ENCODE measurements at places on chromosomes 5 and 9.

DNA sequence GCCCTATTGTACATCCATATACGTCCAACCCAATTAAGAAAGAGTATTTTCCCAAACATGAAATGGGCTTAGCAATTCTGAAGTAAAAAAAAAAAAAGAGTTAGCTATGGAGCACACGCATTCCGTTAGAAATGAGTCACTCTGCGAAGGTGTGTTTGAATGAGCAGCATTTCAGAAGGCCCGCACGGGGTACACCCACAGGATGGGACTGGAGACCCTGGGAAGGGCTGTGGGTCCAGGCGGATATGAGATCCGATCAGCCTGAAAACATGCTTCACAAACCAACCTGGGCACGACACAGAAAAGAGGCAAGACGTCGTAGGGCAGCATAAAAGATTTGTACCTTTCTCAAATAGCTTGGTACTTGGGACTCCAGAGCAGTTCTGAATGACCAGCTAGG lies 173.9 kb upstream of the KLF9 start:
- no peak for DNase-seq

DNA sequence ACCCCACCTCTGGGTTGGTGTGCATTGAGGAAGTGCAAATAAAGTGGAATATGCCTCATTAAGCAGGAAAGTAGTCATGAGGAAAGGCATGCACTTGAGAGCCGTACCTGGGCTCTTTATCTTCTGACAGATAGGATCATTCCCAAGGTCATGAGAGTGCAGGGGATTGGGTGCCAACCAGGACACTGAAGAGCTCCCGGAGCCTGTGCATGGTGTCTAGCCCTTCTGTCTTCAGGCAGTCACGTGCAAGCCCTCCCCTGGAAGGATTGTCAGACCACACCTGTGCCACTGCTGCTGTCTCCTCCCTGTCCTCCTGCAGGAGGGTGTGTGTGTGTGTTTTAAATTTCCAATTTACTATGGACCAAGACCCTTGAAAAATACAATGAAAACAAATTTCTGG lies 69.6 kb downstream of the PDE8B start:
- no peak for DNase-seq

DNA sequence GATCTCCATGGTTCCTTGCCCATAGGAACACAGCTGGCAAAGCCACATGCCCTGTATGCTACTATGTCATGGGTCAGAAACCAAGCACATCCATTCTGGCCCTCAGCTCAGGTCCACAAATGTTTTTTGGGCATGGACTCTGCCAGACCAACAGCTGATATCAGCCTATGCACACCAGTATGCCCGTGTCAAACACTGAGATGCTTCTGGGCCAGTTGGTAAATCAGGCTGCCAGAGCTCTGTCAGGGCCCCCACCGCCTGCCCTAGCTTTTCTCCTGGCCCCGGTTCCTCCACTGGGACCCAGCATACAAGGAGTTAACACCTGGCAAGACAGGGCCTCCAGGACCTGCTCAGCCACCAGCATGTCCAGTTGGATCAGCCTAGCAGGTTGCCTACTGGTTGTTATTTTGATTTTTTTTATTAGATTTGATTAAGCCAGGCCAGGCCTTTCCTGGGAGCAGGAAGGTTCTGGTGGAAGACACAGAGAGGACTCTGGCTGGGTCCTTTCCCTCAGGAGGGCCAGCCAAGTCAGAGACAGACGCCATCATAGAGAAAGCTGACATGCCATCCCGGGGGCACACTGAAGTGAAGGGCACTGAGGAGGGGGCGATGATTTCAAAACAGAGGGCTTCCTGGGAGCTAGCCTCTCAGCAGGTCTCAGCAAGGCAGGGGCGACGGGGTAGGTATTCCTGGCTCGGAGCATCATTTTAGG lies 65.8 kb downstream of the TSTD2 start:
- no peak for DNase-seq

DNA sequence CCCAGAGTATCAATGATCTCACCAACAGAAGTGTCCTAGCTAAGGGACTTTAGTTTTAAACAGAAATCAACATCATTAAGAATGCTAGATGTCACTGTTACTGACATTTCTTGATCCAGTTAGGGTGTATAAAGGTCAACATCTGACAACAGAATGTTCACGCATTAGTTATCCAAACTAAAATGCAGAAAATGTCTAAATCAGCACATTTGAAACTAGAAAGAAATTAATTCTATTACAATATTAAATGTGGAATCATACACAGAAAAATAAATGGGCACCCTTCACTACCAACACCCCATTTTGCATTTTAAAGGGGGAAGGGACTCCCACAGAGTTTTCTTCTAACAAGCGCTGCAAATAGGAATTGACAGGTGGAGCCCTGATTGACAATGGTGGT lies 24.5 kb downstream of the ELAVL2 start:
- DNase-seq, result no peak

DNA sequence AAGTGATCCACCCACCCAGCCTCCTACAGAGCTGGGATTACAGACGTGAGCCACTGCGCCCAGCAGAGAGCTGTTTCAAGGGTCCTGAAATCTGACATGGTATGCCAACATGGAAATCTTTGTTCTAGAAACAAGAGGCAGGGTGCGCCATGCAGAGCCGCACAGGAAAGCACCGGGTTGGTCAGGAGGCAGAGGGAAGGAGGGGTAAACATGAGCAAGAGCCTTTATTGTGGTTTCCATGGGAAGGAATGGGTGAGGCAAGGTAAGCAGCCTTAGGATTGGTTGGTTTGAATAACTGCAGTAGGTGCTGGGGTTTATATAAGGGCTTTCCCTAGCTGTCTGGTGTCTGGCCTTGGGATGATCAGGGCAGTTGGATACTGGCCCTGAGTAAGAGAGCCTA lies 5.5 kb upstream of the EXOSC2 start:
- no peak for DNase-seq

- no peak for DNase-seq
Measured at GRCh38 chr5:10578293-10578665, 14.4 kb downstream of the ANKRD33B start.

DNA sequence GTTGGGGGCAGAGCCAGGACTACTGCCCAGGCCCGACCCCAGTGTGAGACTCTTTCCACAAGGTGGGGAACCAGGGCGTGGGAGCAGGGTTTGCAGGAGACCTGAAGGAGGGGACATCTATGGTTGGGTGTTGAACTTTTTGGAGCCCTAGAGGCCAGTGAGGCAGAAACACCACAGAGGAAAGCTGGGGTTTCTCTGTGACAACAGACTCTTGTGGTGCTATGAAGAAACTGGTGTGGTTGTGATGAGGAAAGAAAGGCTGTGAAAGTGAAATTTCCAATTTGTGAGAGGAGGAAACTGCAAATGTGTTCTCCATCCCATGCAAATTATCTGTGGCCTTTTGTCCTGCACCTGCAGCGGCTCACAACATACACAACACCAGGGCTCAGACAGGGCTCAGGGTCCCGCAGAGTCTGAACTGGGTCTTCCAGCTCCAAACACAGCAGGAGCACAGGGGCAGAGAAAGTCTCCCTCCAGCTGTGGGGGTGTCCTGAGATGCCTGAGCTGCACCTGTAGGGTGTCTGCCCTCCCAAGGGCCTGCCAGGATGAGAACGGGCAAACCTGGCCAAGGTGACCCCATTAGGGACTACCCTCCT lies 51.4 kb upstream of the GRHPR start:
- DNase-seq, result no peak

DNA sequence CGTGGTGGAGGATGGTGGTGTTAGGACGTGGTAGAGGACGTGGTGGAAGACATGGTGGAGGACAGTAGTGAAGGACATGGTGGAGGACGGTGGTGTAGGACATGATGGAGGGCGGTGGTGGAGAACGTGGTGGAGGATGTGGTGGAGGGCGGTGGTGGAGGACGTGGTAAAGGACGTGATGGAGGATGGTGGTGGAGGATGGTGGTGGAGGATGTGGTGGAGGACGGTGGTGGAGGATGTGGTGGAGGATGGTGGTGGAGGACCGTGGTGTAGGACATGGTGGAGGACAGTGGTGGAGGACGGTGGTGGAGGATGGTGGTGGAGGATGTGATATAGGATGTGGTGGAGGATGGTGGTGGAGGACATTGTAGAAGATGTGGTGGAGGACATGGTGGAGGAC lies 67.6 kb downstream of the S1PR3 start:
- no peak for DNase-seq

- no peak for DNase-seq
Measured at GRCh38 chr9:80091526-80091925, 519.8 kb downstream of the TLE4 start.

DNA sequence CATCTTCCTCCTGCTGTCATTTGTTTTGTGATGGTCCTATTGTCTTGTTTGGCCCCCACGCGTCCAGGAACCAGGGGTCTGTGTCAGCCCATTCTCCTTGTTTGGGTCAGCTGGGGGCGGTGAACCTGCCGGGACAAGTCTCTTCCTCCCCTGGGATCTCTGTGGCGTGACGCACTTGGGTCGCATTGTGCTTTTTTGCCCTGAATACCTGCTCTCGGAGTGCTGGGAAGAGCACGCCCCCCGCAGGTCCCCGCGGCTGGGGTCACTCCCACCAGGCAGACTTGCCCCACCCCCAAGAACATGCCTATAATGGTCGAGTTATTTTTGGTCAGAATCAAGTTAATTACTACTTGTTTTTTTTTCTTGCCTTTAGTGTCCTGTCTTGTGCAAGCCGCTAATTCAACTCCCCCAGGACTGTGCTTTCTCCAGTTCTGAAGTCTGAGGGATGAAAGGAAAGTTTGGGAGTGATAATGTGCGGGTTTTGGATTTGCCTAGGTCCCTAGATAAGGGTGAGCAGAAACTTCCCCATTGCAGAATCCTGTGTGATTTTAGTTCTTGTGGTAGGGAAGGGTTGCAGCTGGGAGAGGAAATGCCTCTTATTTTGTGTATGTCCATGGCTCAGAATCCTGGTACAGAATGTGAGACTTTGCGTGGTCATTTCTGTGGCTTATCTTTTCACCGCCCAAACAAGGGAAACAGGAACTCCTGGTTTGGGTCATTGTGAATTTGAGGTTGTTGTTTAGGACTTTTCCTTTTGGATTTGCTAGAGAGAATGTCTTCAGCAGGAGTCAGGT lies 789 bp downstream of the ACER2 start:
- DNase-seq, result no peak

- DNase-seq, result peak; percentile 21
Measured at GRCh38 chr5:135013947-135014570, 20.0 kb downstream of the PITX1 start.

All from fibroblast of the conjunctiva (primary cell).